Stimulated activated CD4-positive, alpha-beta T cell treated with anti-CD3 and anti-CD28 coated beads, Interleukin-4, amount 100 ng/mL, for 4 hours (primary cell): ENCODE measurements at places on chromosomes 7 and 10.

GRCh38 chr10:100359529-100360150 is 12.6 kb downstream of the SCD start:
- no peak for DNase-seq

- no peak for DNase-seq
Measured at GRCh38 chr10:44955413-44956070, 4.1 kb upstream of the RASSF4 start.

DNA sequence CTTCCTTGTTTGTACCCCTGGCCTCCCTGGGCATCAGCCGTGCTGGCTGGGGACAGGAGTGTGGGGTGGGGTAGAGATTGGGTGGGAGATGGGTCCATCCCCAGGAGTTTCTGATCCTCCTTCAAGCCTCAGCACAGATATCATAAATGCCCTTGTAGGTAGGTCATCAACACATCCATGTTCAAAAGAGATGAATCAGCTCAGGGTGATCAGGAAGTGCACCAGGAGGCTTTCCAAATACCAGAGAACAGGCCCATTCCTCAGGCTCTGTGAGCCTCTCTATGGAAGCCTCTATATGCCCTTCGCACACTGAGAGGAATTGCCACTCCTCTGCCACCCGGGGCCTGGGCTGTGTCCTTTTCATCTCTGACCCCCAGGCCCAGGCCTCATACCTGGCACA is 31.9 kb upstream of the ADCYAP1R1 start:
- DNase-seq, result no peak

- DNase-seq, result no peak
Measured at GRCh38 chr10:26044141-26044749, 110.2 kb downstream of the MYO3A start.

DNA sequence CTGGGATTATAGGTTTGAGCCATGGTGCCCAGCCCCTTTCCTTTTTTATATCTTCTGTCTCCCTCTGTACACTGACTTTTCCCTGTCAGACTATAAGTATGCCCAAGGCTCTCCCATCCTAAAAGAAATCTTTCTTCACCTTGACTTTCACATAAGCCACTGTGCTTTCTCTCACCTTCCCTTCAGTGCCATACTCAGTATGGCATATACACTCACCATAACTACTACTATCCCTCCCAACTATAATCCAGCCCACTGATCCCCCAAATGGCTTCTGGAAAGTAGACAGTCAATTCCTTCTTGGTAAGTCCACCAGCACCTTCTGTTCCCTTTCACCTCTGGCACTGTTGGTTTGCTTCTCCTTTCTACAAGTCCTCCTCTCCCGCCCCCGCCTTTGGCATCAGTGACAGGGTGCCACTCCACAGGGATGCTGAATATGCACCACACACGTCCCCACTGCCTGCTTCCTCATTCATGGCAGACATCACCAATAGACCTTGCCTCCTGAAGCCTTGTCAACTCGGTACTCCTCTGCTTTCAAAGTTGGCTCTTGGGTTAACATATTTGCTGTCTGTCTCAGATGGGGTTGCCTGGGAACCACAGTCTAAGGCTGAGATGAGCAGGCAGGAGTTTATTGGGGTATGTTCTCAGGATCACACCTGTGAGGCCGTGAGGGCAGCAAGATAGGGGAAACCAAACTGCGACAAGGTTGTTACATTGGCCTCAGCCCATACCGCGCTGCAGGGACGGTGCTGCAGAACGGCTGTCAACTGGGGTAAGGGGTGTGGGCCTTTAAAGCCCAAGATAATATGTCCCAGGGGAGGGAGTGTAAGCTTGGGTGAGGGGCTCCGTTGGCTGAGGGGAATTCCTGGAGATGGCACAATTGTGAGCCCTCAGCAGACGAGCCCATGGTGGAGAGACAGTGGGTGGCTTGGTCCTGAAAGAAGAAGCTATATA is 7.2 kb upstream of the PSAP start:
- DNase-seq, result no peak
